Amniotic stem cell (primary cell): ENCODE measurements at places on chromosomes 13 and 19.

GRCh38 chr19:45186509-45187334 is 8.1 kb downstream of the BLOC1S3 start:
- no peak for DNase-seq

GRCh38 chr13:47220453-47221140 is 323.7 kb upstream of the HTR2A start:
- DNase-seq = no peak

DNA sequence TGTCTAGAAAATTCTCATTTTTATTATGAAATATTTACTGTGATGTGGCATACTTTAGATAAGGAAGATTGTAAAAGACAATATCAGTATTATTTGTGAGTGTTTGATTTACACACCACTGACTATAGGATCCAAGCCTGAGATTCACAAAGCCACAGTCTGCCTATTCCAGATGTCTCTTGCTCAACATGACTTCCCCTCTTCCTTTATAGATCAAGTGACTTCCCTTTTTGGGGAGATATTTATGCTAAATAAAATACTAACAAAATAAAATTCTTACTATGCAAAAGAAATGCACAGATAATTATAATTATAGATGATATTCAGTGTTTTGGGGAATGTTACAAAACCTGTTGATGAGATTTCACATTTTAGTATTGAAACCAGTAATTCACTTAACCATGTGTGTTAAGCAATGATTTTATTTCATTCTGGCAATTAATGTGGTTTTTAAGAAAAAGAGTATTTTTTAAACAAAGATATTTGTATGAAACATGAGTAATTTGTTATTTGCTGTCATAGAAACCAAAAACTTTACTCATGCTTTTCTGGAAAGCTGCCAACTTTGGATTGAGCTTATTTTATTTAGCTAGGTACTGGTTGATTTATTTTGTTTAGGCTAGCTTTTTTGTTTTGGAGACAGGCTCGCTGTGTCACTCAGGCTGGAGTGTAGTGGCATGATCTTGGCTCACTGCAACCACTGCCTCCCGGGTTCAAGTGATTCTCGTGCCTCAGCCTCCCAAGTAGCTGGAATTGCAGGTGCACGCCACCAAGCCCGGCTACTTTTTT is 13.7 kb upstream of the GPR183 start:
- peak; percentile 80 for DNase-seq

GRCh38 chr19:16627193-16627927 is 644 bp downstream of the MED26 start:
- no peak for DNase-seq
